ENCODE measurements at places on chromosomes 4 and X.

- DNase-seq = no peak
Observed at GRCh38 chrX:132657876-132658275, 169.0 kb upstream of the MBNL3 start.

- DNase-seq = no peak
Observed at GRCh38 chr4:65202165-65202852, 468.0 kb downstream of the EPHA5 start.

- DNase-seq = no peak
Observed at GRCh38 chrX:27735914-27736313, 71.9 kb upstream of the MAGEB10 start.

GRCh38 chr4:1615786-1616556, 68.1 kb downstream of the FAM53A start:
- DNase-seq = no peak

- no peak for DNase-seq
Observed at GRCh38 chr4:127071443-127071842, 561.3 kb upstream of the INTU start.

DNA sequence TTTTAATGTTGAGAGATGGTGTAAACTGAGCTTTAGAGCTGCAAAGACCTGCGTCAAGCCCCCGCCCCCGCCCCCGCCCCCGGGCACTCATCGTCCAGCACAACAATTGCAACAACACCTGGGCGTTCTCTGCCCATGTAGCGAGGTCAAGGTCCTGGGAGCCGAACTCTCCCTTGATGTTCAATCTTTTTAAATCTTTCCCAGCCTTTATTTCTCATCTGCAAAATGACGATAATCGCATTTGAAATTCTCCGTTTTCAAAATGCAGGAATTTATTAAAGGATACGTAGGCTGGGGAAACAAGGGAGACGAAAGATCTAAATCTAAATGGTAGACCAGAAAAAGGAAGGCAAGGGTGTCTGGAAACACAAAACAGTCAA, 648 bp upstream of the MSMO1 start:
- no peak for DNase-seq

GRCh38 chr4:121278811-121279368, 101.9 kb downstream of the QRFPR start:
- DNase-seq = no peak

DNA sequence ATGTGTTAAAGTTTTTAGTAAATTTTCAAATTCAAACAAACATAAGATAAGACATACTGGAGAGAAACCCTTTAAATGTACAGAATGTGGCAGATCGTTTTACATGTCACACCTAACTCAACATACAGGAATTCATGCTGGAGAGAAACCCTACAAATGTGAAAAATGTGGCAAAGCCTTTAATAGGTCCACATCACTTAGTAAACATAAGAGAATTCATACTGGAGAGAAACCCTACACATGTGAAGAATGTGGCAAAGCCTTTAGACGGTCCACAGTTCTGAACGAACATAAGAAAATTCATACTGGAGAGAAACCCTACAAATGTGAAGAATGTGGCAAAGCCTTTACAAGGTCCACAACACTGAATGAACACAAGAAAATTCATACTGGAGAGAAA, 32.8 kb downstream of the ZNF595 start:
- no peak for DNase-seq

- no peak for DNase-seq
Observed at GRCh38 chr4:48254381-48255071, 15.1 kb downstream of the TEC start.

DNA sequence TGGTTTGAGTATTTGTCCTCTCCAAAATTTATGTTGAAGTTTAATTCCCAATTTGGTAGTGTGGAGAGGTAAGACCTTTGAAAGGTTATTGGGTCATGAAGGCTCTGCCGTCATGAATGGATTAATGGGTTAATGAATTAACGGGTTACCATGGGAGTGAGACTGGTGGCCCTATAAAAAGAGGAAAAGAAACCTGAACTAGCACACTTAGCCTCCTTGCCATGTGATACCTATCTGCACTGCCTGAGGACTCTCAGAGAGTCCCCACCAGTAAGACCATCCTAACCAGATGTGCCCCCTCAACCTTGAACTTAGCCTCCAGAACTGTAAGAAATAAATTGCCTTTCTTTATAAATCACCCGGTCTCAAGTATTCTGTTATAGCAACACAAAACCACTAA, 39.3 kb downstream of the PAGE1 start:
- no peak for DNase-seq

GRCh38 chr4:40845154-40845835, 95.5 kb downstream of the NSUN7 start:
- DNase-seq = no peak

- DNase-seq = no peak
Observed at GRCh38 chrX:114675365-114675764, 91.5 kb downstream of the HTR2C start.

DNA sequence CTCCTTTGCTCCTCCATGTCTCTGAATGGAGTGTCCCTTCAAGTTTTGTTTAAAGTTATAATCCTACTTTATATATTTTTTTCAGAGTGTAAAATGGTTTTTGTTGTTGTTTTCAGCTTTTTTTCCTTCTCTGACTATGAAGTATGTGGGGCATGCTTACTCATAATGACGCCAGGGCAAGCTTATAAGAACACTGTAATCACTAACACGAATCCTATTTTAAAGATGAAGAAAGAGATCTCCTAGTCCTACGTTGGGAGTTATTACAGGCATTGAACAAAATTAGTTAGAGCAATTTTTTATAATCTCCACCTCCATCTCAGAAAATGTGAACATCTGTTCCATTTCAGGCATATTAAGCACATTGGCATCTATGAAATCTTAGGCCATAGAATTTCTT, 268.1 kb upstream of the MAGEB2 start:
- DNase-seq = no peak

- no peak for DNase-seq
Observed at GRCh38 chr4:141388481-141388880, 167.8 kb downstream of the ZNF330 start.

DNA sequence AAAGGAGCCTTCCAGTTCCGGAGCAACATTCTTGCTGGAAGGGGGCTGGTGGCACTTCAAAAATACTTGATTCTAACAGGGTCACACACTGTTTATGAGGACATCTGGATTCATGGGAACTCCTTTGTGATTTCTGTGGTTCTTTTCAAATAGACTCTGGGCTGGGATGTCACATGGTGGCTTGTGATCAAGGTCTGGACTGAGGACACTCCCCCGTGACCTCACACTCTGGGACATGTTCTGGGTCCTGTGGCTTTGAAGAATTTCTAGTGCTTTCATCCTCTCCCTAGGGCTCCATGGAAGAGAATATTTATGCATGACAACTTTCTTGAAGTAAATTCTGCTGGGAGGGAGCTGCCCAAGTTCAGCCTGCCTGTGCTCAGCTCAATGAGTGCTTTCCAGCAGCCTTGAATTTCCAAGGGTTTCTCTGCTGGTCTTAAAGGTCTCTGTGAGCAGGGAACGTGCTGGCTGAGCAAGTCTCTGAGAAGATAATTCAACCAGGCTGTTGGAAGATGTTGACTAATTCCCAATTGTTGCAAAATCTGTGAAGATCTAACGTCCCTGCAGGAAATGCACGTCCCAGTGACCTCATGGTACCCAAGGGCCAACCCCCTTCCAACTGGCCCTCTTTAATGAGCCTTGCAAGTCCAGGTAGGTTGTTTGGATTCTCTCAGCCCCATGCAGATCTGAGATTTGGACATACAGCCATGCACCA, 36.3 kb downstream of the GPR143 start:
- no peak for DNase-seq

GRCh38 chr4:165393051-165393450, 14.2 kb downstream of the CPE start:
- no peak for DNase-seq
